Cerebellar cortex (tissue), 1 donor: ENCODE measurements at places on chromosomes 4 and X.
A peak's percentile ranks its signal among the peaks of the same experiment; 100 is the strongest.

- DNase-seq: no peak
Measured at GRCh38 chr4:107906458-107907100, 24.8 kb upstream of the CYP2U1 start.

- DNase-seq: no peak
Measured at GRCh38 chrX:102745857-102746584, 25.5 kb downstream of the GPRASP3 start.

- DNase-seq: no peak
Measured at GRCh38 chr4:52840531-52841370, 21.4 kb upstream of the RASL11B start.

DNA sequence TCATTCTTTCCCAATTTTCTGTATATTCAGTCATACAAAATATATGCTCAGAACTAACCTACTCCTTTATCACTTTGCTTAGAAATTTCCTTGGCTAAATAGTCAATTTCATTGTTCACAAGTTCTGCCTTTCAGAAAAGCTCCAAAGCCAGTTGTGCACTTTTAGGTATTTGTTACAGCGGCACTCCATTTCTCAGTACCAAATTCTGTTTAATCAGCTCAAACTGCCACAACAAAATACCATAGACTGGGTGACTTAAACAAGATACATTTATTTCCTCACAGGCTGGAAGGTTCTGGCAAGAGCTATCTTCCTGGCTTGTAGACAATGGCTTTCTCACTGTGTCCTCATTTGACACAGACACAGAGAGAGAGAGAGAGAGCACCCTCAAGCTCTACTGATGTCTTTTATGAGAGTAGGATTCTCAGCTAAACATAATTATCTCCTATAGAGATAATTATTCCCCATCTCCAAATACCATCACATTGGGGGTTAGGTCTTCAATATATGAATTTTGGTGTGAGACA lies 188.8 kb upstream of the FSTL5 start:
- peak; percentile 88 for DNase-seq

DNA sequence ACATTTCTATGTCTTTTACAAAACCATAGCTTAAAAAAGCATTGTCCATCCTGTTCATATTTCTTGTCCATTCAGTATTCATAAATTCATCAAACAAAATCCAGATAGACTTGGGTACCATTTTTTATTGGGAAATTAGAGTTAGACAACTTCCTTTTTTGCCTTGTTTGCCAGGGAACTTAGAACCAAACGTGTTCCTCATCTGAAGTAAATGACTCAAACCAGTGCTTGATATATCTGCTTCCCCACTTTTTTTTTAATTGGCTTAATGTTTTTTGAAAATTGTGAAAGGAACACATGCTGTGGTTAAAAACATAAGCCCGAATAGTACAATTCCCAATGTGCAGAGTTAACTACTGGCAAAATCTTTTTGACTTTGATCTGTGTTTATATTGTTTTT lies 44.2 kb downstream of the DLG3 start:
- no peak for DNase-seq

- DNase-seq: no peak
Measured at GRCh38 chr4:52752936-52753335, 1.7 kb upstream of the ERVMER34-1 start.

GRCh38 chr4:188168726-188169373 lies 29.6 kb downstream of the TRIML1 start:
- DNase-seq: no peak

- peak; percentile 44 for DNase-seq
Measured at GRCh38 chr4:73127839-73128453, 58.4 kb upstream of the COX18 start.

DNA sequence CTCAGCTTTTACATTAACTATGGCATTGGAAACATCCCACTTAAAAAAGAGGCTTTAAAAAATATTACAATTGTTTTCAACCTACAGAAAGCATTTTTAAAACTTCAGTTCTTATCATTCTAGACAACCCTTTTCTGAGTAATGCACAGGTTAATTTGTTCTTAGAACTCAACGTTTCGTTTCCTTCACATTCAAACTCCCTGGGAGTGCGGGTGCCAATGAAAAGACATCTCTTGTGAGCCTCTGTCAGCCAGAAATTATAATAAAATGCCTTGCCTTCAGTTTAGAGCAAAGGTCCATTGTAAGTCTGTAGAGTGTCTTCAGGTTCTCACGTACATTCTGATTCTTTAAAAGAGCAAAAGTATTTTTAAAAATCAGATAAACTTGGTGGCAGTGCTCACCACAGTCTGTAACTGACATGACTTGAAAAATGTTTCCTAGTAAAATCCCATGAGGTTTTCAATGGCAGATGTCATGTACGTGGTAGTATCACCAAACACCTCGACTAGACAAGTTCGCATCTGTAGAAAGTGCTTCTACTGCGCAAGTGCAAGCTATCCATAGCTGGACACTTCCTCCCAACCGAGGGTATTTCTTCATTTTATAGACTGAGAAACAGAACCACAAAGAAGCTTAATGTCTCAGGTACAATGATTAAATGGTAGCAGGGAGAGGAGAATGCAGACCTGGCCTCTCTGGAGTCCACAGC lies 65.8 kb downstream of the HAUS3 start:
- no peak for DNase-seq

DNA sequence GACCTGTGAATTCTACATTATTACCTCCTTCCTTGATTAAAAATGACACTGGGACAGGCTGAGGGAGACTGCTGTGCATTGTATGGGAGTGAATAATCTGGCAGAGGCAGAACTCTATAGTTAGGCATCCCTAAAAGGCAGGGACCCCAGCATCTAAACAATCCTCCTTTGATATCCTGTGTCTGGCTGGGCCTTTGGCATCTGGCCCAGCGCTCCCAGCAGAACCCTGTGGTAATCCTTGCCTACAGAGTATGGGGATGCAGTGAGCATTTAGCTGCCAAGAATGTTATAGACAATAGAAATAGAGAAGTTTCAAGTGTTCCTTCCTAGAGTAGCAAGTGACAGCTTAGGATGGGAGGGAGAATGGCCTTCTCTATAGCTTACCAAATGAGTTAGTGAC lies 38.5 kb downstream of the ZCCHC12 start:
- no peak for DNase-seq
